ENCODE measurements at places on chromosomes 6 and 20. TPM values are rescaled to one million over a fixed set of nuclear protein-coding genes. Genes with fewer than 3 reads are reported as not detected.

GRCh38 chr20:23371496-23371895 lies 9.5 kb downstream of the GZF1 start:
- no peak for DNase-seq

CNR1 gene
- 0.23 TPM for total RNA-seq

GRCh38 chr6:137016356-137016755 lies 28.4 kb downstream of the IL20RA start:
- DNase-seq: no peak

RFX6 gene
- not detected for total RNA-seq

DNA sequence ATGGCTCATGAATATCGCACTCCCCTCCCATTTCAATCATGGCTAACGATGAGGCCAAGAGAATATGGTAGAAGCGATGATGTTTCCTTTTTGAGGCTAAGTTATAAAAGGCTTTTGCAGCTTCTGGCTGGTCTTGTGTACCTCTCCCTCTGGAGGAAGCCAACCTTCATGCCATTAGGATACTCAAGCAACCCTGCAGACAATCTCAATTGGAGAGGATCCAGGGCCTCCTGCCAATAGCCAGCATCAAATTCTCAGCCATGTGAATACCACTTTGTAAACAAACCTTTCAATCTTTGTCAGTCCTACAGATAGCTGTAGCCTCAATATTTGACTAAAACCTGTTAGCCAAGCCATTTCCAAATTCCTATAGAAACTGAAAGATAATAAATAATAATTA lies 738.4 kb downstream of the KIF16B start:
- DNase-seq: no peak

- DNase-seq: no peak
Measured at GRCh38 chr6:82980086-82980485, 85.6 kb downstream of the UBE3D start.

DNA sequence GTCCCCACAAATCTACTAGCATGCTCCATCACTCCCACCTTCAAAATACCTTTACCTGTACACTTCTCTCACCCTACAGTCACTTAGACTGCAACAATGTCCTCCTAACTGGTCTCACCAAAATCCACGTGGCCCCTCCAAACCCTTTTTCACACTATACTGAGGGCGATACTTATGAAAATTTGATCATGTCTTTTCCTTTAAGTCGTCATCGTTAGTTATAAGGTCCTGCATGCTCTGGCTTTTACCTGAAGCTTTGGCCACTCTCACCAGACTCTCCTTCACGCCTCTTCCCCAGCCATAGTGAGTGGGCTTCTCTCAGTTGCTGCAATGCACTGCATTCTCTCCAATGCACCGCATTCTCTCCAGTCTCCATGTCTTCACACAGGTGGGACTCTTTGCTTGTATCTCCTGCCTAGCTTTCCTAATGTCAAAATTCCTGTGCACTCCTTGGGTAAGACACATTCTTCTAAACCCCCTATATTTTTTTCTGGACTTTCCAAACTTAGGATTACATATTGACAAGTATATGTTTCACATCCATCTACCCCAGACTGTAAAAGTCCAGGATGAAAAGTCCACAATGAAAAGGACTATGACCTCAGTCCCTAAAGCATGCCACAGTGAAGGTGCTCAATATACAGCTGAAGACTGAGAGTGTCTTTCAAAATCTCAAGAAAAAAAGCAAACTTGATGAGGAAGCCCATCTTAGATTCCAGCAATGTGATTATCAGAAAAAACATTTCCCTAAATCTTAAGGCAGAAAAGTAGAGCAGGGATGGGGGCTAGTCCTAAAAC lies 24.7 kb downstream of the PTPRK start:
- no peak for DNase-seq
